Right ventricle myocardium superior (tissue), 1 donor: ENCODE measurements at places on chromosomes 12 and 14.

- no peak for DNase-seq
Measured at GRCh38 chr12:74321381-74321780, 216.3 kb upstream of the ATXN7L3B start.

GRCh38 chr12:50167049-50167828 lies at the start of gene CERS5:
Gene CERS5 (minus strand): TSS chr12:50167369. CDS start chr12:50167297, 72 bp downstream.
- peak; percentile 99 for DNase-seq

- no peak for DNase-seq
Measured at GRCh38 chr12:63843254-63843720, 1.2 kb upstream of the SRGAP1 start.

- DNase-seq, result no peak
Measured at GRCh38 chr14:100494645-100495044, 92.6 kb downstream of the BEGAIN start.

DNA sequence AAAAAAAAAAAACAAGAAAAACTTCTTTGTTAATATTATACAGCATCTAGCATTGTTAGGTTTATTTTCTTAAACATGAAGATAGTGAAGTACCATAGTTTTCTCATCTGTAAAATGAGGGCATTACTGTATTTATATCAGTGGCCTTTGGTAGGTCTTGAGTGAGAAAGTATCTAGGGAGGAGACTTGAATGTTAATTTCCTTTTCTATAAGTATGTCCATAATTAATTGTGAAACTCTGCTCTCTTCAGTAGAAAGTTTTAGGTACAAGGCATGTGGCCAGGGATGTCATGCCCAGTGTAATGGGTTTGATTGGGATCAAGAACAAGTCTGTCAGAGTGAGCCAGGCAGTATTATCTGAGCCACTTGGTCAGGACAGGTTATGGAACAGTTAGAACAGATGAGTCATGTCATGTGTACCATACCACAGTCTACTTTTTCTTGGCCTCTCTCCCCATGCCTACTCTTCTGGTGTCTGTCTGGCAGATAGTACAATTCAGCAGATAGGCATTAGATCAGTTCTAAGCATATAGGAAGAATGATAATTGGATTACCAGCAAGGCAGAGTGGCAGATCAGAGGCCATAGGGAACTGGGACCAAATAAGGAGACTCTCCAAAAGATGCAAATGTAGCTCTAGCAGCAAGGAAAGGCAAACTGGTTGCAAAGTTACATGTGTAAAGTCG lies 30.4 kb downstream of the FBXO34 start:
- no peak for DNase-seq

DNA sequence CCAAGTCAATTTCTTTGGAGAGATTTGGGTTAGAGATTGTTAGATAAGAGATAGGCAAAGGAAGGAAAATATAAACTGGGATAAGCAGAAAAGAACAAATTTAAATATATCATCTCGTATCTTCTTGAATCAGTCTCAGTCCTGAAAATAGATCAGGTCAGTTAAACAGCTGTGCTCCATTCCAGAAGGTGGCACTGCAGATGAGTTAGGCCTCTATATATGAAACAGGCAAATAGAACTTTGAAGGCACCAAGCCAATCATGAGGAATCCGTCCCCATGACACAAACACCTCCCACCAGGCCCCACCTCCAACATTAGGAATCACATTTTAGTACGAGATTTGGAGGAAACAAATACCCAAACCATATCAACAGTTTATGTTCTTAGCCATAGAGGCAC lies 605.5 kb upstream of the USP15 start:
- DNase-seq, result no peak

DNA sequence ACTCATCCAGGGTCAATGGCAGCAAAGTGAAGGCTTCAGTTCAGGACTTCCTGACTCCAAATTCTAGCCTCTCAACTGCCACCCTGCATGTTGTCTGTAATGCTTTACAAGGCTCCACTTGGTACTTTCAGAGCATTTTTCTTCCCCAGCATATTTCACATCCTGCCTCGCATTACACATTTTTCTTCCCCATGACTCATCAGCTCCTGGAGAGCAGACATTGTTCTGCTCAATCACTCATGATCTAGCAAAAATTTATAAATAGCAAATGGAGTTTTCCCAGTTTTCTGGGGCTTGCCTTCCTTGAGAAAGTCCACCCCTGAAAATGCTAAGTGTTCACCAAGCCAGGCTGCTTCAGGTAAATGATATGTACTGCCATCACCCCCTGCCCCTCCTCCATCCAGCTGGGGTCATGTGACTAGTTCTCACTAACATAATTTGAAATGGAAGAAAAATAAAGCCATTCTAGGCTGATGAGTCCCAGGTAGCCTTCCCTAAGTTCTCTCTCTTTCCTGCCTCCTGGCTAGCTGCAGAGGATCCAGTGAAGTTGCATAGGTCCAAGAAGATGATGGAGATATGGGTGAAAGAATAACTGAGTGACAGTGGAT lies 69.4 kb downstream of the ARMH4 start:
- no peak for DNase-seq

- DNase-seq, result no peak
Measured at GRCh38 chr14:84749191-84749955, 780.6 kb upstream of the FLRT2 start.

GRCh38 chr12:14387219-14387871 lies 21.9 kb downstream of the ATF7IP start:
- no peak for DNase-seq

DNA sequence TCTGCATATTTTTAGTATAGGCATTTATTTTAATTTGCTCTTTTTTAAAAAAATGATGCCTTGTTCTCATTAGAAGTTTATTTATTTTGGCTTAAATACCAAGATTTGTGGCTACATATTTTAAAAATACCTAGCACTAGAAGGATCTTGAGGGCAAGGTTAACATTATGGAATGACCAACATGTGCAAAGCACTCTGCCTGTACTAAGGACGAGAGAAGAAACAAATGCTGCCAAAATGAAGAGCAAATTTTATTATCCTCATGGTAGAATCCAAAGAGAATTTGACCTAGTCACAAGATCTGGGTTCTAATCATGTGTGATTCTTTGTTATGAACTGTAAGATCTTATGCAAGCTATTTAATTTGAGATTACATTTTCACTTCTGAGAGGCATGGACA lies 2.8 kb downstream of the CAND1 start:
- no peak for DNase-seq

DNA sequence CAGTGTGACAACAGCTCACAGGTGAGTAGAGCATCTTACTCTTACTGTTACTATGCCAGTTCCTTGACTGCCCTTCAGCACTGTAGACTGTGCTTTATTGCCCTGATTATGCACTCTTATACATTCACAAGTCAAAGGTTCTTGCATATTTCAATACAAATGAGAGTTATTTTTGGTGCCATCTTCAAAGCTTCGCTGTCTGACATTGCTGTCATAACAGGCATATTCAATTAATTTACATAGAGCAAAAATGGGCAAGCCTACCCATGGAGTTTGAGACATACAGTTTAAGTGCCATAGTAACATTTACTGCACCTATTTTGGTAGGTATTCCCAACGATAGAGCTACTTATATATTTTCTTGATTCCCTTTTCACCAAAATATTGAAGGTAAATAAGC lies 107.5 kb upstream of the CNTN1 start:
- no peak for DNase-seq

GRCh38 chr12:80567401-80567800 lies 123.4 kb downstream of the PTPRQ start:
- DNase-seq, result no peak

GRCh38 chr14:81716953-81717352 lies 183.3 kb upstream of the SEL1L start:
- DNase-seq, result no peak

DNA sequence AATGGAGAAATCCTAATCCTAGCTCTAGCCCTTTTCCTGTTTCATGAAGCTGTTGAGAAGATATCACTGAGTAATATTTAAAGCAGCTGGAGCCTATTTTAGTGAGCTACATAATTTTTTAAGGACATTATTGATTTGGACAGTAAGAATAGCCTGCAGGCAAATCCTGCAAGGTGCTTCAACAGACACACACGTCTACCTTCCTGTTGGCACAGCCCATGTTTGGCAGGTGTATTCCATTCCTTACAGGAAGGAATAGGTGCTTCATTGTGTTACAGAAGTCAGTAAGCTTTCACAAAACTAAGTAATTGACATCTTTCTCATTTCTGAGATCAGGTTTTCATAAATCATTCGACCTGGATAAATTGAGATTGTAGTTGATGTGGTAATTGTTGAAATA lies 50.6 kb downstream of the FOXA1 start:
- no peak for DNase-seq
